ENCODE measurements at places on chromosomes 16 and 17.
A peak's percentile ranks its signal among the peaks of the same experiment; 100 is the strongest.

- DNase-seq: no peak
Observed at GRCh38 chr17:5864741-5865657, 205.2 kb upstream of the WSCD1 start.

- no peak for DNase-seq
Observed at GRCh38 chr16:85089525-85089924, 22.7 kb downstream of the CIBAR2 start.

- DNase-seq: peak; percentile 19
Observed at GRCh38 chr16:89917773-89918452, 749 bp upstream of the MC1R start.

- no peak for DNase-seq
Observed at GRCh38 chr17:76499267-76499667, 2.0 kb downstream of the RHBDF2 start.

GRCh38 chr17:230395-230770, 48.9 kb upstream of the DOC2B start:
- DNase-seq: no peak

DNA sequence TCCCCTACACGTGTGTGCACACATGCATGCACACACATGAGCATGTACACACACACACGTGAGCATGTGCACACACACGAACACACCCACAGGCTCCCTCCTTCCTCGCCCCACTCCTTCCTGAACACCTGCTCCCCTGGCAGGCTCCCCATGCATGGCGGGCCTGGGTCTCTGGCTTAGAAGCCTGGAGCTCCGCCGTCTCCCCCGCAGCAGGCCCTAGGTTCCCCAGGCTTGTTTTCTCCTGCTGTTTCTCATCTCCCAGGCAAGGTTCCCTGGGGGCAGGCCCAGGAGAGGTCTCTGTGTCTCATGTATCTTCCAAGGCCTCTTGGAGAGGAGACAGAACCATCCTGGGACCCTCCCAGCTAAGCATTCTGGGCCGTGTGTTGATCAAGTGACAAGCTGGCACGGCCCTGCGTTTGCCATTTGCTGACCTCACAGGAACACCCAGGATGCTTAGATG, 202.3 kb upstream of the CIBAR2 start:
- no peak for DNase-seq

DNA sequence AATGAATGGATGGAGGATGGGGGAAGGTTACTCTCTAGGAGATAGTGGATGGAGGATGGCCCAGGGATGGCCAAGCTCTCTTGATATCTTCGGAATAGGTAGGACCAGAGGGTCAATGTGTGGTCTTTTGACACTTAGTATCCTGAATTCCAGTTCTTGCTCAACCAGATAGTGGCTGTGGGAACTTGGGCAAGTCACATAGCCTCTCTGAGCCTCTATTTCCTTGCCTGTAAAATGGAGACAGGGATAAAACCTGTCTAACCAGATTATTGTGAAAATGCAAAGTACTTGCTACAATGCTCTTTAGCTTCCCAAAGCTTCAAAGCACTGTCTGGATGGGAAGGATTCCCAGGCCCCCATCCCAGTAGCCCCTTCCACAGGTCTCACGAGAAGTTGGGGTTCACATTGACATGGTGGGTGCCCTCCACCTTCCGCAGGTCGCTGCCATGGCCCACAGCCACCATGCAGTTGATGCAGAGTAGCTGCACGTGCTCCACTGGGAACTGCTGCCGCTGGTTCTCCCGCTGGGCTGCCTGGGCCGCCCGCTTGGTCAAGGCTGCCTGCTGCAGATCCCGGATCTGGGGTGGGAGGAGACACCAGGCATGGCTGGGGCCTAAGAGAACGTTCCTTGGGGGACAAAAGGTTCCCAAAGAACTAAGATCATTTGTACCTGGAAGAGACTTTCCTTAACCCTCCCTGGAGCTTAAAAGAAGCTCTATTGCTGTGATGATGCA, 5.1 kb upstream of the ZNF385C start:
- DNase-seq: no peak

GRCh38 chr16:54282928-54283724, 3.5 kb downstream of the IRX3 start:
- DNase-seq: no peak

- DNase-seq: no peak
Observed at GRCh38 chr17:14261406-14261805, 24.7 kb upstream of the CDRT15 start.

- no peak for DNase-seq
Observed at GRCh38 chr16:28027055-28027454, 36.5 kb downstream of the GSG1L start.

GRCh38 chr16:60651346-60651745, 1384.9 kb downstream of the CDH8 start:
- no peak for DNase-seq

DNA sequence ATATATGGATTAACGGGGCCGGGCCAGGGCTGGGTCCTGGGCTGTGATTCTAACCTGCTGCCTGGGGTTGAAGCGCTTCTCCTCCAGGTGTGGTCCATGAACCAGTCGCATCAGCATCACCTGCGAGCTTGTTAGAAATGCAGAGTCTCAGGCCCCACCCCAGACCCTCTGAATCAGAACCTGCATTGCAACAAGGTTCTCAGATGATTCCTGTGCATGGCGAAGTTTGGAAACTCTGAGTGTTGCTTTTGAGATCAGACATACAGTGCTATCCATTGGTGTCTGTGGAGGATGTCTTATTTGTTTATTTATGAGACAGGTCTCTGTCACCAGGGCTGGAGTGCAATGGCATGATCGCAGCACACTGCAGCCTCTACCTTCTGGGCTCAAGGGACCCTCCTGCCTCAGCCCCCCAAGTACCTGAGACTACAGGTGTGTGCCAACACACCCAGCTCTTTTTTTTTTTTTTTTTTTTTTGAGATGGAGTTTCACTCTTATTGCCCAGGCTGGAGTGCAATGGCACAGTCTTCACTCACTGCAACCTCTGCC, 99.8 kb downstream of the PITPNC1 start:
- DNase-seq: no peak

GRCh38 chr17:80995131-80995530, 3.5 kb downstream of the CHMP6 start:
- DNase-seq: no peak

GRCh38 chr16:84933774-84934631, 77.3 kb downstream of the ZDHHC7 start:
- no peak for DNase-seq

GRCh38 chr16:54816471-54816870, 114.2 kb upstream of the IRX5 start:
- no peak for DNase-seq

- no peak for DNase-seq
Observed at GRCh38 chr16:19242987-19243575, 42.5 kb upstream of the CLEC19A start.

- DNase-seq: no peak
Observed at GRCh38 chr16:6558126-6558525, 774.5 kb upstream of the RBFOX1 start.

DNA sequence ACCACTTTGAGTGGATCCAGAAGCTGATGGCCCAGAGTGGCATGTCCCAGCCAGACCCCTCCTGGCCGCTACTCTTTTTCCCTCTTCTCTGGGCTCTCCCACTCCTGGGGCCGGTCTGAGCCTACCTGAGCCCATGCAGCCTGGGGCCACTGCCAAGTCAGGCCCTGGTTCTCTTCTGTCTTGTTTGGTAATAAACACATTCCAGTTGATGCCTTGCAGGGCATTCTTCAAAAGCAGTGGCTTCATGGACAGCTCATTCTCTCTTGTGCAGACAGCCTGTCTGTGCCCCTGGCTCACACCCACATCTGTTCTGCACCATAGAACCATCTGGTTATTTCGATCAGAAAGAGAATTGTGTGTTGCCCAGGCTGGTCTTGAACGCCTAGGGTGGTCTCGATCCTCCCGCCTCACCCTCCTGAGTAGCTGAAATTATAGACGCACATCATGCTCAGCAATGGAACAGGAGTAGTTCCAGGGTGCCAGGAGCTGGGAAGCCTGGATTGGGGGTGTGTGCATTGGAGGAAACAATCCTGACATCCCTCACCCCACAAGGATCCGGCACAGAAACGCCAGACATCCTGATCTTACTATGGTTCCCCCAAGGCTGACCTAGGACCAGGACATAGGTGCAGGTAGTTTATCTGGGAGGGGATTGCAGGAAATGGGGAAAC, 4.6 kb downstream of the PRSS21 start:
- DNase-seq: no peak

DNA sequence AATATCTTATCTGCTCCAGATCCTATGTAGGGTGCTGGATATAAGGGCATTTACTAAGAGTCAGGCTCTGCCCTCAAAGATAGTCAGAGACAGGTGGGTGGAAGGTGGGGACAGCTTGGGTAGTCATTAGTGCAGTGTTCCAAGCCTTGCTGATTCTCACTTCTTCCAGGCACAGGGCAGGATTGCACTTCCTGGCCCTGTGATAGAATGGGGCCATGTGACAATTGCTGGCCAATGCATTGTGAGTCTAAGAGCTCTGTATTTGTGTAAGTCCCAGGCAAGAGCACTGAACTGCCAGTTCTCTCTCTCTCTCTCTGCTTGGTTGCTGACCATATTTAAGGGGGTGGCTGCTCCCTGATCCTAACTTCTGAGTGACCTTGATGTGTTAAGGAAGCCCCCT, 112.1 kb downstream of the C16orf78 start:
- no peak for DNase-seq

DNA sequence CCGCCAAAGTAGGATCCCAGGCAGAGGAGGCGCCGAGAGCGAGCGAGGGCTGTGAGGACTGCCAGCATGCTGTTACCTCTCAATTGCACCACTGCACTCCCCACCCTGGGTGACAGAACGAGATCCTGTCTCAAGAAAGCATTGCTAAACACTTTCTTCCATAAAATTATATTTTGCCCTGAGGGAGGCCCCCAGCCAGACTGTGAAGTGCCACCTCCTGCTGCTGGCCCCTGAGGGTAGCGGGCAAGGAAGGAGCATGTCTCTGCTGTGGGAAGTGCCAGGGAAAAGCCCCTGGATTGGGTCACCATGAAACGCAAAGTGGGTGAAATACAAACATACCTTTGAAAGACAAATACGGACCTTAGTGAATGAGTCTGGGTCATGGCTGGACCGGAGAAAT, 78.0 kb upstream of the AMZ2 start:
- no peak for DNase-seq

GRCh38 chr17:51814521-51814920, 344.0 kb downstream of the CA10 start:
- DNase-seq: no peak

GRCh38 chr17:2418572-2418971, 17.7 kb upstream of the MNT start:
- DNase-seq: no peak

- DNase-seq: peak; percentile 80
Observed at GRCh38 chr16:50067290-50067853, 1.6 kb downstream of the HEATR3 start.

- no peak for DNase-seq
Observed at GRCh38 chr16:85057212-85057889, 29.8 kb downstream of the KIAA0513 start.

- DNase-seq: no peak
Observed at GRCh38 chr16:1349951-1350350, 1.7 kb downstream of the TSR3 start.

DNA sequence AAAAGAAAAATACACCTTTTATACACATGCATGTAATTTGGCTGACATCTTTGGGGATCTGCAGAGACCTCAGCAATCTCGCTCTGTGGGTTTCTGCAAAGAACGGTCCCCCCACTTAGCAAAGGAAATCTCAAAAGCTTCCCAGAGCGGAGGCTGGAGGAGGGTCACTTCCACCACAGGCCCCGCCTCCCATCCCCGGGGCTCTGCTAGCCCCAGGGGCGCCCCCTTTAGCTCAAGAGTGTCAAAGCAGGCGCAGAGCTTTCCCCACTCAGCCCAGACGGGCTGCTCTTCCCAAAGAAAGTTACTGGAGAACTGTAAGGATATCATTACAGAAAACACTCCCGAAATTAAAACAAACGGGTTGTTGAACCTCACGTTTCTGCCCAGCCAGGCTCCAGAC, 11.4 kb downstream of the SLC13A5 start:
- no peak for DNase-seq

DNA sequence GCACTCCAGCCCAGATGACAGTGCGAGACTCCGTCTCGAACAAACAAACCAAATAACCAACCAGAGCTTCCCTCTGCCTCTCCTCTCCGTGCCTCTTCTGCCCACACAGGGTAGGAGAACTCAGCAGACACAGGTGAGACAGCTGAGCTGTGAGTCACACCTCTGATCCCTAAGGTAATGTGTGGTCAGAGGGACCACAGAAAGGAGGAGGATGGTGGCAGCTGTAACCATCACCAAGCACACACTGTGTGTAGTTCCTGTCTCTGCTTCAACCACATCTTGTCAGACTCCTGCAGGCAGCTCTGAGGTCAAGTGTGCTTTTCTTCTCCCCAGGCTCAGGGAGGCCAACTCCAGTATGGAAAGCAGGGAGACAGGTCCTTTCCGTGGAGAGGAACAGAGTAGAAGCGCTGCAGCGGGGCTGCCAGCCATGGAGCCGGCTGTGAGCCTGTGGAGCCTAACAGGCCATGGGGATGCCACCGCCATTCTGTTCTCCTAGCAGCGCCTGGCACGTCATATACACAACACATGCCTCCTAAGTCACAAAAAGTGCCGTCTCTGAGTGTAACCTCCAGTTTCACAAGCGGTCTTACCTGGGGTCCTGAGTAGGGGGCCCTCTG, 7.1 kb downstream of the NUDT16L1 start:
- DNase-seq: no peak

GRCh38 chr16:4358831-4359561, 7.9 kb upstream of the PAM16 start:
- no peak for DNase-seq

DNA sequence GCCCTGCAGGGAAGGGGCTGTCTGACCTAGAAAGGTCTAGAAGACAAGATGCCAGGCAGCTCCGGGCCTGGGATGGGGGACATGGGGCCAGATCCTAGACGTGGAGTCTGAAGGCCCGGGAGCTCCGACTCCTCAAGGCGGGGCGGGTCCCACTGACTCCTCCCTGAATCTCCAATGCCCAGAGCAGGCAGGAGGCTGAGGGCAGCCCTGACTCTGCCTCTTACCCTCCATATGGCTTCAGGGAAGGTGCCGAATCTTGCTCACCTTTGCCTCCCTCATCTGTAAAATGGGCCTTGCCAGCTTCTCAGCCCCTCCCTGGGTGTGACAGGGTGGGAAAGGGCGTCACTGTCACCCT, 14.8 kb downstream of the VASN start:
- no peak for DNase-seq

GRCh38 chr17:13474073-13474800, 127.5 kb downstream of the HS3ST3A1 start:
- DNase-seq: no peak

DNA sequence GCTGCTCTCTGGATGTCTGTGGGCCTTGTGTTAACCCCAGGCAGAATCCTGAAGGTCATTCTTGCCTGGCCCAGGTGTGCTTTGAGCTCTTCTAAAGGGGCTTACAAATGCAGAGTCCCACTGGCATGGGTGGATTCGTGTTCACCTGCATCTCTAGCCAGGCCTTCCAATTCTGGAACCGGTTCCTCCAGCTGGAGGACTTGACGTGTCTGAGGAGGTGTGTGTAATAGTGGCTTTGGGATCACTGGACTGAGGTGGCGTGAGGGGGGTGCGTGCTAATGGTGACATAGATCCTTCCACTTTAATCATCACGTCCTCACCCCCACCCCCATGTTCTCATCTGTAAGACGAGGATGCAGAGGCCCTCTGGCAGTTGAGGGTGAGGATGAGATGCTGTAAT, 4.8 kb downstream of the GSE1 start:
- DNase-seq: no peak

All from bone marrow (tissue), 2 donors.